ENCODE measurements at places on chromosomes 16 and 17. TPM values are rescaled to one million over a fixed set of nuclear protein-coding genes. Genes with fewer than 3 reads are reported as not detected.

The SEZ6L2 gene
- total RNA-seq, result 2.9 TPM

The PLLP gene
- under 0.01 TPM for total RNA-seq

The PLA2G10 gene
- total RNA-seq, result not detected

The TPSD1 gene
- not detected for total RNA-seq

The ITGAD gene
- not detected for total RNA-seq

The HAP1 gene
- total RNA-seq, result under 0.01 TPM

The AP1G1 gene
- total RNA-seq, result 104 TPM

The PNMT gene
- total RNA-seq, result not detected

The ALDH3A1 gene
- total RNA-seq, result not detected

The CFAP52 gene
- under 0.01 TPM for total RNA-seq

The TBC1D3B gene
- total RNA-seq, result 0.88 TPM

The ADAP2 gene
- total RNA-seq, result 0.72 TPM

The FBXW10B gene
- 0.29 TPM for total RNA-seq

The ACSM3 gene
- total RNA-seq, result 1.1 TPM

The TMC8 gene
- not detected for total RNA-seq

The MYH3 gene
- total RNA-seq, result 1.8 TPM

The C1QL1 gene
- not detected for total RNA-seq

Data from osteoblast (primary cell).